GM12864 (cell line): ENCODE measurements at places on chromosomes 1 and 21.

GRCh38 chr21:43865540-43866259 is 677 bp downstream of the AGPAT3 start:
- DNase-seq, result no peak

GRCh38 chr21:45228171-45228641 is 59.5 kb downstream of the POFUT2 start:
- DNase-seq, result no peak

DNA sequence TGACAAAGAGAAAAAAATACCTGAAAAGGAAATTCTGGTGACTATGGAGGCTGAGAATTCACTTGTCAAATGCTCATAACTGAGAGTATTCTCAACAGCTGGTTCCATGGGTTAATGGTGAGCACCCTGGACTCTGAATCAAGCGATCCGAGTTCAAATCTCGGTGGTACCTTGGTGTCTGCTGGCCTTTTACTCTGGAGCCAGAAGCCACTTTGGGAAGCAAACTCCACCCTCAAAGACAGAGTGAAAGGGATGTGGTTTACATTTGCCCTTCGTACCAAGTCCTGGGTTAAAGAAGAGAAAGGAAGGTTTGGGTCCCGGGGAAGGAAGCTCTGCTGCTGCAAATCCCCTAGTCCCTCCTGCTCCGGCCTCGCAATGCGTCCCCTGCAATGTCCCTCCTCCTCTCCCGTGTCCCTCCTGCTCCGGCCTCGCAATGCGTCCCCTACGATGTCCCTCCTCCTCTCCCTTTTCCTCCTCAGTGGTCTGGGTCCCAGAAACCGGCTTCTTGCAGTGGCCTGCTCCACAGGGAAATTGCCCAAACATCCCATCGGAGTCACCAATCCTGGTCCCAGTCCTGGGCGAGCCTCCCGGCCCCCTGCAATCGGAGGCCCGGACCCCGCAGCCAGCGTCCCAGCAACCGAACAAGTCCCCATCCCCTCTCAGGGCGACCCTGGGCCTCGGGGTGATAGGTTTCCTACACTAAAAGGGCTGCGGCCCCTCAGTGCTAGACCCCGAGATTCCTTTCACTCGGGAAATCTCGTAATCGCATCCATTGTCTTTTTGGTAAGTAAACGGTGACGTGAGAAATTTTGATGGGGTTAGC is 129.4 kb downstream of the PPIAL4G start:
- peak; percentile 36 for DNase-seq

DNA sequence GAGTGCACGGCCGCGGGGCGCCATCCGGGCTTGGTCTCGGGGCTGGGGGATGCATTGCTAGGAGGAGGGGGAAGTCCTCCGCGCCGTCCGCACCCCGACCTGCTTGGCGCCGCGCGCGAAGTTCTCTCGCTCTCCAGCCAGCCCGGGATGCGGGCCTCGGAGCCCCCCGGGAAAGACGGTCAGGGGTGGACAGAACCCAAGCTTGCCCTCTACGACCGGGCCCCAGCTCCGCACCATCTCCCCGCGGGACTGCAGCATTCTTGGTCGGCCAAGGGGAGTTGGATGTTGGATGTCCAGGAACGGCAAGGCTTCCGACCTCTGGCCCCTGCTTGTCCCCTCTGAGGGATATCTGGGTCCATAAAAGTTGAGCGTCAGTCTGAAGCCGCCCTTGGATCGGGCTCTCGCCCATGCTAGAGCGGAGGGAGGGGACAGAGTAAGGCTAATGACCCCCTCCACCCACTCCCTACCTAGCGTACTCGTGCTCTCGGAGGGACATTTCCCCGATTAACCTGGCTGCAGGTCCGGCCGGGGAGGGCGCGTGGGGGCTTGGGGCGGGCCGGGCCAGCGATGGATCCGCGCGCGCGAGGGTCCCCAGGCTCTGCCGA is 522 bp downstream of the DISP3 start:
- no peak for DNase-seq

GRCh38 chr1:243354511-243355153 is 98.8 kb downstream of the SDCCAG8 start:
- no peak for DNase-seq

DNA sequence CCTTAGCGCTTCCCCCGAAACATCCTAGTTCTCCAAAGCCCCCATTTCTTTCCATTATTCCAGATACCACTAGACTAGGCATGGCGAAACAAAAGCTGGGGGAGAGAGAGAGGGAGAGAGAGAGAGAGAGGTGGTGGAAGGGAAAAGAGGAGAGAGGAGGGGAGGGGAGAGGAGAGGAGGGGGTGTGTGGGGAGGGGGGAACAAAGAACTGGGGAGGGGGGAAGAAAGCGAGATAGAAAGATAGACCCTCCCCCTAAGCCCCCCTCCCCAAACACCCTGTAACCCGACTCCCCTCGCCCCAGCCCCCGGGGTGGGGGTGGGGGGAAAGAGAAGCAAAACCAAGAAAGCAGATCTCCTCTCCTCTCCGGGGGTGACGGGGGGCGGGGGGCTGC is 352 bp downstream of the MEX3A start:
- no peak for DNase-seq

GRCh38 chr1:150118716-150119115 is 31.0 kb upstream of the PLEKHO1 start:
- no peak for DNase-seq

DNA sequence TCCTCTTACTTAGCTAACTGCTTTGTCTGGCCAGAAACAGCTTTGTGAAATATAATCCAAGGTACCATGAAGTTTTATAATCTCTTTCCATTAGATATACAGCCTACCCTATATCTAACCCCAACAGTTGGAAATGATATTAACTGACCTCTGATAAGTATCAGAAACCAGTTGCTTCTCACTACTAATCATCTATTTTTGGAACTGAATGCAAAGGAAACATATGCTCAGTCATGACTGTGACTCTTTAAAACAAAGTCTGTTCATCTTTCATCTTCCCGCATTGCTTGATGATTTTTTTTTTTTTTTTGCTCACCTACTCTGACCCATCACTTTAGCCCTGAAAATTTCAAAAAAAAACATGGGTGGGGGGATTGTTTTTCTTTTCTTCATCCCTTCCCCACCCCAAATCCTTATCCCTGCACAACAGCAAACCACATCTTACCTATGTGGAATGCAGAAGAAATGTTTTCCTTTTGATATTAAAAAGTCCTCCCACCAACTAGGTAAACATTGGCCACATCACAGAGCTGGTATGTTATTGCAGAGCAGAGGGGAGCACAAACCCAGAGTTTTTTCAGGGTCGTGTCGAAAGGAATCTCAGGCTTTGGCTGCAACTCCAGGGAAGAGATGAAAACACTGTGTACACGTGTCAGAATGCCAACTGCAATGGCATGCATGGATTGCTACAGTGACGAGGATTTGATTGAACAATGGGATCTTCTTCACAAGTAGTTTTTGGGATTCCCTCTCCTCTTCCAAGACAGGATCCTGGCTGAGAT is 137.3 kb downstream of the SLC30A10 start:
- no peak for DNase-seq

DNA sequence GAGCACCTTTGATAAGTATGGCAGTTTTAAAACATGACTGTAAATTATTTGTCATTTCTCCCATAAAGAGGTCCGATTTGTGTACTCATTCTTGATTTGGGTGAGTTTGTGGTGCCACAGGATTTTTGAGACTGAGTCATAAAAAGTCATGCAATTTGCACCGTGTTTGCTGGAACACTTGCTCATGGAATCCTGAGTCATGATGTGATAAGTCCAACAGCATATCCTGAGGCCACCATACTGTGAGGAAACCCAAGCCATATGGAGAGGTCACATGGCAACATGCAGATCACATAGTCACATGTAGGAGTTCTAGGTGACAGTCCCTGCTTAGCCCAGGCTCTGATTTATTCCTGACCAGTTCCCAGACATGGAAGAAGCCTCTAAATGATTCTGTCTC is 40.8 kb upstream of the PRRX1 start:
- DNase-seq, result peak; percentile 5

- DNase-seq, result no peak
These were observed 623.7 kb downstream of the PTPRU start for GRCh38 chr1:29860056-29860455.

- no peak for DNase-seq
These were observed 148.8 kb upstream of the CAMK1G start for GRCh38 chr1:209434631-209435217.

DNA sequence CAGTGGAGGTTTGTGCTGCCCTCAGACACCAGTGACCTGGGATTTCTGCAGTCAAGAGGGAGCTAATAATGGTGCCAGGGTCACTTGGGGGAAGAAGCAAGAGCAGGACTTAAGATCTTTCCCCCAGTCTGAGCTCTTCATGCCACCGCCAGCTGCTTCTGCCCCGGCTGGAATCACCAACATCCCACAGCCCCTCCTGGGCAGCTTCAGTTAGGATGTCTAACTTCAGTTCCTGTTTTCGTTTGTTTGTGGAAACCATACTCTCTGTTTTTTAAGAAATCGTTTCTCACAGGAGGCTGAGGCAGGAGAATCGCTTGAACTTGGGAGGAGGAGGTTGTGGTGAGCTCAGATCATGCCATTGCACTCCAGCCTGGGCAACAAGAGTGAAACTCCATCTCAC is 25.6 kb upstream of the PRDM2 start:
- no peak for DNase-seq

GRCh38 chr1:62514746-62515423 is 78.0 kb downstream of the USP1 start:
- DNase-seq, result no peak

GRCh38 chr1:235920596-235921375 is 54.1 kb upstream of the LYST start:
- no peak for DNase-seq
